AG09319 (cell line): ENCODE measurements at places on chromosomes 12 and 14.
A peak's percentile ranks its signal among the peaks of the same experiment; 100 is the strongest.

DNA sequence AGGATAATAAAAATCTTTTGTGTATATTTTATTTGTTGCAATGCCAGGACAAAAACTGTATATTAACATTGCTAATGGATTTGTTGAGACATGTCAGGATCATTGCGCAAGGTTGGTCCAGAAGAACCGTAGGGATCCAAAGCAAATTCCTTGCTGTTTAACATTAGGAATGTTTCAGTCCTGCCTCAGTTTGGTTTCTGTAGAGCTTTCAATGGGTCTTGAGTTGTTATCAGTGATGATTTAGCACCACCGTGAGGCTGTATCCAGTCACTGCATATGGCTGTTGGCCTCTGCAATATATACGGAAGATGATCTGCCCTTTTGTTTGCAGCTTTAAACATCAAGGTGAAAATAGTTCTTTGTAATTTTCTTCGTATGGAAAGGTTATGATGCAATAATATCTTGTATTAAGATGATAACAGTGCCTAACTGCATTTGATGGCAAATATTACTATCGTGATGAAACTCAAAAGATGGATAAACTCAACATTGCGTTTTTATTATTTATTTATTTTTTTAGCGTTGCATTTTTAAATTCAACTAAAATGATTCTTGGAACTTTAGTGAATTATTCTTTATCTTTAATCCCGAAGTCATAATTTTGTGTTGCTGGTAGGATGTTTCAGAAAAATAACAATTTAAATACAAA, 231.2 kb downstream of the AKAP6 start:
- DNase-seq = peak; percentile 65

- no peak for DNase-seq
Measured at GRCh38 chr14:102525929-102526497, 16.4 kb upstream of the ANKRD9 start.

DNA sequence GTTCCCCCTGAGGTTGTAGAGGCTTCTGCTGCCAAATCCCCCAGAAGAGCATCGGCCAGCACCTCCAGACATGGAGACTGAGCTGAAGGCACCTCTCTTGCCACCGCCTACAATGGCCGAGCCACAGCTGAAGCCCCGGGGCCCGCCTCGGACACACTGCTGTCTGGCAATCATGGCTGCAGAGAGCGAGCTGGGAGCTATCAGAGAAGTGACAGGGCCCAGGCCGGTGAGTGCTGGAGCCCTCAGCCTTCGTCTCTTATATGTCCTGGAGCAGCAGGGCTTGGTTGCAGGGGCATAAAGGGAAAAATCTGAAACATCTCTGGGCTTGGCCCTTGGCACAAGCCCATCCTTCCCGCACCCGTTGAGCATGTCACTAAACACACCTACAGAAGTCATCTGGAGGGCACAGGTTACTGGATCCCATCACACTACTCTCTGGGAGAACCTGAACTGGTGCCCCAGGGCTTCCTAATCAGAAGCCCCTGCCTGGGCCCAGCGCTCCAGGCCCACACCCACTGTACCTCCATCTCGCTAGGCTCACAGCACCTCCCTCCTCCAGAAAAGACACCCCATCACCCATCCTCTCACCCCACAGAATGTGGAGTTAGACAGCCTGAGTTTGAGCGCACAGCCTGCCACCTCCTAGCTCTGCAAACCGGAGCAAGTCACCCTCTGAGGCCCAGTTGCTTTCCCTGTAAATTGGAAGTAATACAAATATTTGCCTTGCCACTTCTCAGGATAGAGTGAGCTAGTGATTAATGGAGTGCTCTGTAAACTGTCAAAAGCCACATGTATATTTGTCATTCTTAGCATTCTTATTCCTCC, at the start of gene KRT4:
TSS of gene KRT4 (minus strand) at position 232 of the 825 bp plus-strand sequence. CDS start at position 174, 58 bp downstream.
- no peak for DNase-seq

DNA sequence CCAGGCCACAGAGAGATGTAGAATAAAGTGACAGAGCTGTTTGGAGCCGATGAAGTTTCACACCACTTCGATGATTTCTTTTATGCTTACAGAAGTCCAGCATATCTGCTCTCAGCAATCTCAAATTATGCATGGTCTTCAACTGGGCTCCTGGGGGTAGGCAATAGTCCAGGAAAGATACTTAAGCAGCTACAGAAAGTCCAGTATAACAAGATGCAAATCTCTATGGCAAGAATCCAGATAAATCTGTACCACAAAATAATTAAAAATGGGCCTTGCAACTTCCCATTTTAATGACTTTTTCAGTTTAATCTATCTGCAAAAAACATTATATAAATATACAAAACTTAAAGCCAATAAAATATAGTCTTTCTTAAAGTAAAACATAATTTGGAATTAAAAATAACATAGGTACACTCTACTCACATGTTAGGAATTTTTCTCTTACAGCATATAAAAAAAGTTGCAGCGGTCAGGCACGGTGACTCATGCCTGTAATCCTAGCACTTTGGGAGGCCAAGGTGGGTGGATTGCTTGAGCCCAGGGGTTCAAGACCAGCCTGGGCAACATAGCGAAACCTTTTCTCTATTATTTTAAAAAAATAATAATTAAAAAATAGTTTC, 20.5 kb upstream of the RAD51AP1 start:
- no peak for DNase-seq

DNA sequence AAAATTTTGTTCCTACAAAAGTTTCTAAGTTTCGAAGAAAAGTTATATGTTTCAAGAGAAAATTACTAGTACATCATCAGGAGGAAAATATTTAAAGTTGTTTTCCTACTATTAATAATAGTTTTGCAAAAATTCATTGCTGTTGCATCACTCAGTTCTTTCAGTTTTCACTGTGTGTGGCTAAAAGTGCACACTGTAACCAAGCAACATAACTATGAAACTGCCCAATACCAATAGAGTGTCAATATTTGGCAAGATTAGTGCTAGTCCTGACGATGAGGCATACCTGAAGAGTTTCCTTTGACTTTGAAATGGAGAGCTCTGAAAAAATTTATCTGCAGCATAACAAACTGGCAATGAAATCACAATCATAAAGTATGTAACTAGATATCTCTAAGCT, 194.3 kb downstream of the CPNE8 start:
- DNase-seq = no peak

- no peak for DNase-seq
Measured at GRCh38 chr12:48077111-48077510, 28.8 kb downstream of the SENP1 start.

DNA sequence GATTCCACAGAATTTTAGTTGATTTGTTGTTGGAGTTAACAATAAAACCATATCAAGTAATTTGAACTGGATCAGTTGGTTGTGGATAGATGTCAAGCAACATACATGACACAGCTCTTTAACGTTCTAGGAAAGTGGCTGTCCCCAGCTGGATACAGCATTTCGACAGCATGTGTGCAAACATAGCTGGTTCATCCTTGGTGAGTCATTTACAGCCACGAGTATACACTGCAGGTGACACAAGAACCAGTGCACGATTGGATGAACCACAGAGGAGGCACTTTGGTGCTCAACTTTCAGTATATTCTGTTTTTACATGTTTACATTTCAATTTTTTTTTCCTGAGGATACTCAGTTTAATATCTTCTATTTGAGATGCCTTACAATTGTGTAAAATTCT, 242.4 kb downstream of the TMEM117 start:
- DNase-seq = no peak

DNA sequence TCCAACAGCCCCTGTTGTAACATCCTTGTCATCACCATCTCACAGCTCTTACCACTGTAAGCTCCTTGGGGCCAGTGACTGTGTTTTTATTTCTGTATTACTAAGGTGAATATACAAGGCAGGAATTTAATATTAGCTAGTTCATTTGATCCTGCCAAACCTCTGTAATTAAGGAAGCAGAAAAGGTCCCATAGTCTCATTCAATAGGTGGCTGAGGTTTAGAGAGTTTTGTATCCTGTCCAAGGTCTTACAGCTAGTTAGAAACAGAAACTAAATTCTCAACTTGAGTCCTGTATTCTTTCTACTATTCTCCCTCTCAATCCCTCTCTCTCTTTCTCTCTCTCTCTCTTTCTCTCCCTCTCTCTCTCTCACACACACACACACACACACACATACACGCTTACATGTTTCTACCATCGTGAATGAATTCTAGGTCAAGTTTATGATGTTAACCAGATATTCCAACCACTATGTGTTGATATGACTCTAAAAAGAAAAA, 543 bp upstream of the GLIPR1 start:
- DNase-seq = no peak

DNA sequence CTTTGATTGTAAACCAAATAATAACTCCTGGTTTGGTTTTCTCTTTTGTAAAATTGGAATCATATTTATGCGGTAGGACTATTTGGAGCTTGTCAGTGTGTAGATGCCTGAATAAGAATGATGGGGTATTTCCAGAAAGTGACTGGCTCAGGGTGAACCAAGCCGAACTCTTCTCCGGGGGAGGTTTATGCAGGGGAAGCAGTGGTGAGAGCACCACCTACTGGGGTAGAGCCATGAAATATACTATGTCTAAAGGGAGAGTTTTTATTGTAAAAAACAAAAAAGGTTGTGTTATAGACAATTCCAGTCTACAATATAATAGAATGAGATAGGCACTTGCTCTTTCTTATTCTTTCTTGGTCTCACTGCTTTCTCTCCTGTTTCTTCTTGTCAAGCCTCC, 222.9 kb upstream of the SLC16A7 start:
- no peak for DNase-seq

GRCh38 chr12:116591855-116592637, 32.9 kb downstream of the MAP1LC3B2 start:
- no peak for DNase-seq

GRCh38 chr12:66984962-66985361, 284.2 kb upstream of the CAND1 start:
- DNase-seq = no peak

DNA sequence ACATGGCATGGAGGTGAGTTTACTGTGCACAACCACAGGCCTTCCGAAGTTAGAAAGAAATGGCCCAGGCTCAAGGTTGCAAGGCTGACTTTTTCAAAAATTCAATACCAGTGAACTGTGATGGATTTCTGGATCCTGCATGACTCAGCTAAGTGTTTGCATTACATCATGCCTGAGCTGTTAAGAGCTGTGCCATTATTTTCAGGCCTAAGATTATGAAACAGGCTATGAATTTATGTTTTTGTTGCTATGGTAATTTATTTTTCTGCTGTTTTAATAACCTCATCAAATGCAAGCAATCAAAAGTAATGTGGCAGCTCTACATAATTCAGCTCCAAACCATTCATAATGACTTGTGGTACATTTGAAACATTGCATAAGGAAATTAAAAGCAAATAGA, 457.7 kb upstream of the TMEM132C start:
- DNase-seq = peak; percentile 16

DNA sequence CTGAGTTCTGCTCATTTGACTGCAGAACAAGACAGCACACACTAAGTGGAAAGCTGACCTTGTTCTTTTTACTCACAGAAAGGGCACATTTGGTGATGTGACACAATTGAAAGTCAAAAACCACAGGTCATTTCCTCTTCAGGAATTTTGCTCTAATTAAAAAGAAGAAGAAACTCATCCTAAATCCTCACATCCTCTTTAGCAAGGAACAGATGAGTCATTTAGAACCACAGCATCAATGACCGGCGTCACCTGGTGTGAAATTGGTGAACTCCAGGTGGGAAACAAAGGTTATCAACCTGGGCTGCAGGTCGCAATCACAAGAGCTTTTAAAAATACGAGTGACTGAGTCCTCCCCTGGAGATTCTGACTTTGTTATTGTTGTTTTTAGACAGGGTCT, 2.9 kb upstream of the RNU6-8 start:
- no peak for DNase-seq

GRCh38 chr14:106506881-106507305, 980.5 kb downstream of the TMEM121 start:
- DNase-seq = no peak

DNA sequence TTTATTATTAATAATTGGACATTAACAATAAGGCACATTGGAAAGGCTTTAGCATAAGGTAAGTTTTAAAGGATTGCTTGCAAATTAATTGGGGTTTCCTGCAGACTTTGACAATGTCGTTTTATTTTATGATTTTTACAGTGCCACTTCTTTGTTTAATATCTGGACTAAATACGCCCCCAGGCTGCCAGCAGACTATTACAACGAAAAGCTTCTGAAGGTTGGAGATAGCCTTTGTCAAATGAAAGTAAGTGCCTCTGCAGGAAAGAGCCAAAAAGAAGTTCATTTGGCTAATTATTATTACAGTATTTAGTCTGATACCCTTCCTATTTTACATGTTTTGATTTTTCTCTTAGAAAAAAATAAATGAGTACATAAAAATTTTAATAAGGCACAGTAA, 11.3 kb downstream of the CFAP54 start:
- no peak for DNase-seq

- no peak for DNase-seq
Measured at GRCh38 chr12:52788876-52789636, 6.9 kb downstream of the KRT3 start.

GRCh38 chr14:97578982-97579548, 781.9 kb downstream of the VRK1 start:
- no peak for DNase-seq

DNA sequence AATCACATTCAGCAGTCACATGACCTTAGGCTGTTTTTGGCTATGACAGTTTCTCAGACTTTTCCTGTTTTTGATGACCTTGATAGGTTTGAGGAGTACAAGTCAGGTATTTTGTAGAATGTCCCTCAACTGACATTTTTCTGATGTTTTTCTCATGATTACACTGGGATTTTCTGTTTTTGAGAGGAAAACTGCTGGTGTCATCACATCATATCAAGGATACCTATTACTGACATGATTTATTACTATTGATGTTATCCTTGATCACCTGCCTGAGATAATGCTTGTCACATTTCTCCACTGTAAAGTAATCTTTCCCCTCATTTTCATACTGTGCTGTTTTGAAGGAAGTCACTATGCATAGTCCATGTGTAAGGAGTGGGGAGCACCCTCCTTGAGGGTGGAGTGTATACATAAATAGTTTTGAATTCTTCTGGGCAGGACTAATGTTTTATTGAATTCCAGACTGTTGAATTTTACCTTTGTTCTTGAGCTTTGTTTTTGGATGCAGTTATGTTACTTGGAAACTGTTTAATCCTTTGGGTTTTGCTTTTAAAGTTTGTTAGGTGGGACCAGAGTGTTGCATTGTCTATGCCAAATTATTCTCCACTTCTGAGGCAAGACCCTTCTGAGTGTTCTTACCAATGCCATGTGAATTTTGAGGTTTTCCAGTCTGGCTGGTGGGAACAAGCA, 444.5 kb upstream of the FAR2 start:
- no peak for DNase-seq

DNA sequence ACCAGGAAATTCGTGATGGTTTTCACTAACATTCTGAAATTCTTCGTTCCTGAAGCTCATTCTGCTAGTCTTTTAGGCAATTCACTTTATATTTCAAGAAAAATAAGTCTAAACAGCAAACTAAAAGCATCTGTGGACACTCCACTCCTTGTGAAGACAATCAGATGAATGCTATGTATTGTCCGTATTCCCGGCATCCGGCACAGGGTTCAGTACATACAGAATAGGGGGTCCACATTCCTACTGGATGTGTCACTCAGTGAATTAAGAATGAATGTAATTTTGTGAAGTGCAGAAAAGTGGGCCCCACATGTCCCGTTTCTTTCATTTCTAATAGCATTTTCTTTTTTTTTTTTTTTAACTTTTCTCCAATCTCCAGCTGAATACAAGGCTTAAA, 241.3 kb downstream of the GRIN2B start:
- DNase-seq = no peak
